ENCODE measurements at places on chromosomes 13 and 19. TPM values are rescaled to one million over a fixed set of nuclear protein-coding genes. Genes with fewer than 3 reads are reported as not detected.

- no peak for DNase-seq
Observed at GRCh38 chr13:35769812-35770211, 293.3 kb upstream of the MAB21L1 start.

- no peak for DNase-seq
Observed at GRCh38 chr13:43326100-43326499, 302.7 kb downstream of the DNAJC15 start.

DNA sequence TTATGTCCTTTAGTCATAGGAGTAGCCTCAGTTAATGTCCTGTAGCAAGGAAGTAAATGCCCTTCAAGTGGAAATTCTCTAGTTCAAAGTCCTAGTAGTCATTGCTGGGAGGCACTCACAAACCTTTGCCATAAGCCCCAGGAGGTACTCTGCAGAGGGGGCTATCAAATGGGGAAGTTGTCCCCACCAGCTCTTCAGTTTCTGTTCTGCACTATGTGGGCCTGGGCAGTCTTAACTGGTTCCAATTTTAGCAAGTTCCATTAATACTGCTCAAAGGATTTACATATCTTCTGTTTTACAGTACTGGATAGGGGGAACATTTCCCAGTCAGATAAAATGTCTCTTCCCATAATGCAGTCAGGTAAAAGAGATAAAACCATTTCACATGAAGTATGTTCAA is 101.3 kb downstream of the B3GLCT start:
- no peak for DNase-seq

DNA sequence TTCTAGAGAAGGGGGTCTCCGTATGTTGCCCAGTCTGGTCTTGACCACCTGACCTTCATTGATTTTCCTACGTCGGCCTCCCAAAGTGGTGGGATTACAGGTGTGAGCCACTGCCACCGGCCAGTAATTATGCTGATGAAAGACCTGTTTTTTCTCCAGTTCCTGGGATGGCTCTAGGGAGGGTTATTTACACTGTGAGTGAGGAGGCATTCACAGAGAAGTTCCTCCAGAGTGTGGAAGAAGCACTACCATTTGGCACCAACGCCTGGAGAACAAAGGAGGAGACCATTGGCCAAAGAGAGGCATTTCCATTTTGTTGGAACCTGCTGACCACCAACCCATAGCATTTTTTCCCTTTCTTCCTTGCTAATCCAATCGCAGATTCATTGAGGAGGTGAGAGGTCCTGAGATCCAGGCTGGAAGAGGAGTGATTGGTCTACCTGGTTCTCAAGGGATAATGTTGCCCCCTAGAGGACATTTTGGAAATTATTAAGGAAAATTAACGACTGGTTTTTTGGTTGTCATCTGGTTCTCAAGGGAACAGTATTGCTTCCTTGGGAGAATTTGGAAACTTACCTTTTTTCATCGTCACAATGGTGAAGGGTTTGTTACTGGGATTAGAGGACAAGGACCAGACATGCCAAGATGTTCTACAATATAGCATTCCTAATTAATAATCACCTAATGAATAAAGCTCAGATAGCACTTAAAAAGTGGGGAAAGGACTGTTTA is 5.5 kb upstream of the SAE1 start:
- DNase-seq, result no peak

LGALS4 gene
- polyA plus RNA-seq, result 0.53 TPM

- no peak for DNase-seq
Observed at GRCh38 chr13:113152984-113153809, 5.3 kb upstream of the PROZ start.

GRCh38 chr19:16283210-16284061 is 41.2 kb upstream of the KLF2 start:
- DNase-seq, result no peak

DNA sequence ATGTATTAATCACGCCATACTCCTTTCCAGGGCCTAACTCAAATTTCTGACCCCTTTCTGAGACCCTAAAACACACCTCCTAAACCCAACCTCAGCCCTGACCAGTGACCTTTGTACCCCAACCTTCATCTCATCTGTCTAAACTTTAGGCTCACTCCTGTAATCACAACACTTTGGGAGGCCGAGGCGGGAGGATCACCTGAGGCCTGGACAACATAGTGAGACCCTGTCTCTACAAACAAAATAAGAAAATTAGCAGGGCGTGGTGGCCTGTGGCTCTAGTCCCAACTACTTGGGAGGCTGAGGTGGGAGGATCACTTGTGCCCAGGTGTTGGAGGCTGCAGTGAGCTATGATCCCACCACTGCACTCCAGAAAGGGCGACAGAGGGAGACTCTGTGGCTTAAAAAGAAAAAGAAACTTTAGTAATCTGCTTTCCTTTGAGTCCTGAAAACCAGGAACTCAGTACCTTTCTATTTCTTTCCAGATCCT is 4.7 kb downstream of the RTN2 start:
- no peak for DNase-seq

GRCh38 chr13:112968910-112969691 is at the start of gene MCF2L:
Gene MCF2L, plus strand, starts transcription at chr13:112969214. Its CDS starts 166 bp downstream, at chr13:112969380.
- no peak for DNase-seq

KLK15 gene
- polyA plus RNA-seq, result not detected

DNA sequence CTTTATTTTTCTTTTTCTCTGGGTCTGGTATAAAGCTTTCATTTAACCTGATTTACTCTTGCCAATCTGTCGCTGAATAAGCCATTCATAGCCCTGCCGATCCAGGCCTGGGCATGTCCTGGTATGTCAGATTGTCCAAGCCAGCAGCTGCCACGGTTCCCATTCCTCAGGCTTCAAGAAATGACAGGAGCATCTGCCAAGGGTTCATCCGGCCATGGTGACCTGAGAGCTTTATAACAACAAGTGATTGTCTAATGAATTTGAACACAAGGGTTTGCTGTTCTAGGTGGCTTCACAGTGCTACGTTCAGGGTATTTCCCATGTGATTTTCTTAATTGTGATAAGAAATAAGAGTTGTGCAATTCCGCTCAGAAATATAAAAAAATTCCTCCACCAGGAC is 20.0 kb downstream of the PNMA8A start:
- DNase-seq, result no peak

- peak; percentile 44 for DNase-seq
Observed at GRCh38 chr19:42024622-42025111, 30.6 kb upstream of the ATP1A3 start.

Data from BJ (cell line).